ENCODE measurements at places on chromosomes 5 and 9. TPM values are rescaled to one million over a fixed set of nuclear protein-coding genes. Genes with fewer than 3 reads are reported as not detected.

DNA sequence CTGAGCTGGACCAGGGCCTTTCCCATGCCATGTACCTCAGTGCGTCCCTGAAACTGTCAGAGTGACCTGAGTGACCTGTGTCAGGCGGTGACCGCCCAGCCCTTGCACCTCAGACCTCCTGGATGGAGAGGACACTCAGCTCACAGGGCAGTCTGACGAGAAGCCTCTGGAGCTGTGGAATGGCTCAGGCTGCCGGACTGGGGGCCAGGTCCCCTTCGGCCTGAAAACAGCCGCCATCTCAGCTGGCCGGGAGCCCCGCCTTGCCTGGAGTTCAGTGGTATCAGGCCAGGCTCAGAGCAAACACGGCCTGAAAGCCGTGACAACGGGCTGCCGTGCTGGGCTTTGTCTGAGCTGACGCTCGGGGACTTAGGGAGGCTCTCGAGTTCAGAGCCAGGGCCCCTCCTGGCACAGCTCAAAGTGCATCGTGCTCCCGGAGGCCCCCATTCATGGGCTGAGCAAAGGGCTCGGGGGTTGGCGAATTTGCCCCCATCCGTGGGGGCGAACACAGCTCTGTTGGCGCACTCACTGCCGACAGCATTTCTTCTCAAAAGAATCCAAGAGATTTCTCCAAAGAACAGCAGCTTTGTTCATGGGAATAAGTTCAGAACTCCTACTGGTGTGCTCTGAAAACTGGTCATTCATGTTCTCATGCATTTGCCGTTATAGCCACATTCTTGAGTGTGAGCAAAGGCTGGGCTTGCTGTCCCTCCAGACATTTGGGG, 8.4 kb upstream of the SLC9A3 start:
- ATAC-seq = no peak

DNA sequence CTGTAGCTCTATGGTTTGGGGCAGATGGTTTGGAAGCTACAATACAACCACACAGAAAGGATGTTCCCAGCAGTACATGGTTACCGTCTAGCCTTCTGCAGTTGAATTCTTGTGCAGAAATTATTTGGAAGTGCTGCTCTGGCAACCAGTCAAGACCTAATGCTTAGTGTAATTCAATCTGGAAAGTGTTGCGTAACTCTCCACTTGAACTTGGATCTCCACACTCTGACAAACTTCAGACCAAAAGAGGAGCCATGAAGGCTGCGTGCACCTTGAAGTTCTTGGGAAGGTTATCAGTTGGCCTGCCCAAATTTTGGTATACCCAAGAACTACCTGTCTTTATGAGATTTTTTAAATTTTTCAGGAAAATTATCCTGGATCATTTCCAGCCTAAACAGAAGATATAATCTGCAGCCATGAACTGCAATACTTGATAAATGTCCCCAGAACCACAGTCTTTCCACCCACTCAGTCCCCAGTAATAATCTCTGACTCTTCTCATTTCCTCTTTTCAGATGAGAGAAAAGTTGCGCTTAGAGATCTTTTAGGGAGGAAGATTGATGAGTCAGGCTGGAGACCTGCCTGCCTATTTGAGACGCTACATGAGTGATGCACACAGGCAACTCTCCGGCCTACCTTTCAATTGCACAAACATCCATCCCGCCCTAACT, 159.9 kb downstream of the FANCC start:
- peak; percentile 40 for ATAC-seq

GRCh38 chr9:2335260-2335659, 286.3 kb upstream of the VLDLR start:
- no peak for ATAC-seq

The CDC25C gene
- 0.50 TPM for total RNA-seq

GRCh38 chr9:76018235-76018634, 127.8 kb downstream of the PCSK5 start:
- no peak for ATAC-seq

DNA sequence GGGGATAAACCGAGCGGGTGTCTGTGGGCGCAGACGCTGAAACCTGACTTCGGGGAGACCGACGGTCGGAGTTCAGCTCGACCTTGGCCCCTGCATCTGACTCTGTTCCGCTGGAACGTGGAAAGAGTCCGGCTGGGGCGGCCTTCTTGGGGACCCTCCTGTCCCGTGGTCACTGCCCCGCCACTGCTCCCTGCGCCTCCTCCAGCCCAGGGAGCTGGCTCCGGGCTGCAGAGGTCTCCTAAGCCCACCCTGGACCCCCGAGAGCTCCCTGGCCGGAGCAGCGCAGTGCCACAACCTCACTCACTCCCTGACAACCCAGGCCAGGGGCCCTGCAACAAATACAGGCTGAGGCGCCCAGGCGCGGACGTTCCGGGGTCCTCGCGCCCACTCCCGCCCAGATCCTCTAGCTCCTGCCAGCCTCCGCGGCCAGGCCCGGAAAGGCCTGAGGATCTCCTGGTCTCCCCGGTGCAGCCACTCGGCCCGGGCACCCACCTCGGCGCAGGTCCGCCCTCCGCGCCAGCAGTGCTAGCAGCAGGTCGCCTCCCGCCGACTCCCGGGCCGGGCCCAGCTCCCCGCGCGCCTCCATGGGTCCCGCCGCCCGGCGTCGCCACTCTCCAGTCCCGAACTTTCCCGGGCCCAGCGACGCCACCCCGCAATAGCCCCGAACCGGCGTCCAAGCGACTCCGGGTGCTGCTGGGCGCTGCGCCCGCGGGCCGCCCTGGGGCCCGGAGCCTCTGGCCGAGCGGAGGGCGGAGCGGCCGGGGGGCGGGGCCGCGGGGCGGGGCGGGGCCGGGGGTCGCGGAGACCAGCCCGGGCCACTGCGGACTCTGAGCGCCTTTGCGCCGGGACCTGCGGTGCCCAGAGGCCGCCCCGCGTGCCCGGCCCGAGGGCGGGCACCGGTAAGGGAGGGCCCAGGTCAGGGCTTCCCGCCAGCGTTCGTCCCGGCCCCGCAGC, 2.2 kb downstream of the LHX3 start:
- no peak for ATAC-seq

GRCh38 chr9:14246951-14247350, 67.0 kb downstream of the NFIB start:
- no peak for ATAC-seq

The TMEM8B gene
- 1.7 TPM for total RNA-seq

The PLAC8L1 gene
- total RNA-seq = 0.75 TPM

The LHX3 gene
- 3.8 TPM for total RNA-seq

DNA sequence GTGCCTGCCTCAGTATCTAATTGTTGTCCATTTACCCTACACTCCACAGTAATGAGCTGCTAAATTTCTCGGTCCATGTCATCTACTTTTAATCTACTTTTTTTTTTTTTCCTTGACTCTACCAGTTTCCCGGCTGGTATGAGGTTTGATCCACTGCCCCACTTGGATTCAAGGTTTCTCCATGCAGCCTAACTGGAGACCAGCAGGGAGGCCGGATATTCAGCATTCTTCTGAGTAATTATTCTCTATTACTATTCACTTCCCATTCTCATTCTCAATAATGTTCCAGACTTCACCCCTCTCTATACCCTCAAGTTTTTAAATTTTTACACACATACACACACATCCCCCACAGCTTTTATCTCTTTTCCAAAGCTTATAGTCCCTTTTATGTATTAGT, 51.0 kb upstream of the SUSD1 start:
- no peak for ATAC-seq

All from motor neuron (in vitro differentiated cells).